ENCODE measurements at places on chromosomes 2 and 18.

- no peak for DNase-seq
Measured at GRCh38 chr2:180743401-180743800, 237.0 kb upstream of the UBE2E3 start.

GRCh38 chr18:34848156-34848555, 138.1 kb downstream of the DTNA start:
- DNase-seq = no peak

DNA sequence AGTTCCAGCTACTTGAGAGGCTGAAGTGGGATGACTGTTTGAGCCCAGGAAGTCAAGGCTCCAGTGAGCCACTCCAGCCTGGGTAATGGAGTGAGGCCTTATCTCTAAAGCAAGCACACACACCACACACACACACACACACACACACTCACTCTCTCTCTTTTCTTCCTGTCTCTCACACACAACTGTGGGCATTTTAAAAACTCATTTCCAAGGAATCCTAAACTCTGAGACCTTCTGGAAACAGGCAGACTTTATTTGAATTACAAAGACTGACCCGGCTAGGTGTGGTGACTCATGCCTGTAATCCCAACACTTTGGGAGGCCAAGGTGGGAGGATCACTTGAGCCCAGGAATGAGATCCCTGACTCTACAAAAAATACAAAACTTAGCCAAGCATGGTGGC, 21.3 kb downstream of the WDSUB1 start:
- no peak for DNase-seq

DNA sequence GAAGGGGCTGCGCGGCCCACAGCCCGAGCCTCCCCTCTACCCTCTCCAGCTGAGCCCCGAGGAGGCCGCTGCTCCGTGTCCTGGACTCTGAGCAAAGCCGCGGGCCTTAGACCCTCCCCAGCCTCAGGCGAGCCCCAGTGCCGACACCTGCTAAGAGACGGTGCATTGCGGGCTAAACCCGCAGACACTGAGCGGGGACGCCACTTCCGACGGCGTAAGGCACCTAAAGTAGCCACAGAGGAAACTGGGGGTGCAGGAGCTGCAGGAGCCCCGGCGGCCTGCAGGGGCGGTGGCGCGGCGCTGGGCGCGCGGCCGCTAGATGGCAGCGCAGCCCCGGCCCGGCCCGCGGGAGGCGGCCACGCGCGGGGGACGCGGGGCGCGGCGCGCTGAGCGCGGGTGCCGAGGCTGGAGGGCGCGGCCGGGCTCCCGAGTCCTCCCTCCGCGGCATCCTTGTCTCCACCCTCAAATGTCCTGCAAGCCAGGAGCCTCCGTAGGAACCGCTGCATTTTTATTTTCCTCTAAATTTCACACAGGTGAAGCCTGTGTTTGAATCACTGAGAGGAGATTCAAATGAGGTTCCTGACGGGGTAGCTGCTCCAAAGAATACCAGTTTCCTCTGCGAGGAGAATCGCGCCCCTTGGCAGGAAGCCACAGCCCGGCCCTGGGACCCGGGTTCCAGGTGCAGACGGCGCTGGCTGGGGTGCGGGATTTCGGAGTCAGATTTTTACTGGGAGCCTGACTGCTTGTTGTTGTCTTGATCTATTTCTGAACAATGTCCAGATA, 650.5 kb downstream of the GALR1 start:
- DNase-seq = peak; percentile 31

GRCh38 chr2:8525236-8525581, 156.6 kb upstream of the ID2 start:
- no peak for DNase-seq

- DNase-seq = no peak
Measured at GRCh38 chr2:143635302-143635701, 506.1 kb downstream of the ARHGAP15 start.

DNA sequence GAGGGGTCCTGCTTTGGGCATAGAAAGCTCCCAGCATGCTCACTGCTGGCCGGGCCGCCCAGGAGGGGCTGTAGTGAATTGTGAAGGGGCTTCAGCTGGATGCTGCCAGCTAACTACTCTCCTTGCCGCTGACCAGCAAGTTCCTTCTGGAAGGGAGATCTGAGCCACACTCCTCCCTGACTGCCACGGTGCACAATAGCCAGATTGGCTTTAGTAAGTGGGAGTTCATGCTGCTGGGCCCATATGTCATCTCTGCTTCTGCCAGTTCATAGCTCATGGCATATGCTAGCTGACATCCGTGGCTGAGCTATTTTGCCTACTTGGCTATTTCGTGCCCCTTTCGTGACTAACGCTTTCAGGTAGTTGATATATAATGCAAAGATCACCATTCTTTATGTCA, 51.6 kb upstream of the ROCK2 start:
- no peak for DNase-seq

DNA sequence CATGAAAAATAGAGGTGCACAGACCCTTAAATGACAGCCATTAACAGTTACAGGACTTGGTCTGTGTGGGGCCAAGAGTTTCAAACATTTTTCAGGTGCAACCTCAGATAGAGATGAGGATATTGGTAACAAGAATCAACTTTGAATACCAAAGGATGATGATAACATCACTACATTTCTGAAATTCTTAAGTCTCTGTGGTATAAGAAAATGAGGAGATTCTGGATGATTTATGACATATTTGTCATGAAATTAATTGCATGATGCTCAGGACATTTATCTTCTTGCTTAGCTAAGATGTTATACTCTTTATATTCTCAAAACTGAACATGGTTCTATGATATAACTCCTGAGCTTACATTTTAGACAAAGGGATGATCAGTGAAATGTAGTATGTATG, 471.8 kb upstream of the CWC22 start:
- no peak for DNase-seq

DNA sequence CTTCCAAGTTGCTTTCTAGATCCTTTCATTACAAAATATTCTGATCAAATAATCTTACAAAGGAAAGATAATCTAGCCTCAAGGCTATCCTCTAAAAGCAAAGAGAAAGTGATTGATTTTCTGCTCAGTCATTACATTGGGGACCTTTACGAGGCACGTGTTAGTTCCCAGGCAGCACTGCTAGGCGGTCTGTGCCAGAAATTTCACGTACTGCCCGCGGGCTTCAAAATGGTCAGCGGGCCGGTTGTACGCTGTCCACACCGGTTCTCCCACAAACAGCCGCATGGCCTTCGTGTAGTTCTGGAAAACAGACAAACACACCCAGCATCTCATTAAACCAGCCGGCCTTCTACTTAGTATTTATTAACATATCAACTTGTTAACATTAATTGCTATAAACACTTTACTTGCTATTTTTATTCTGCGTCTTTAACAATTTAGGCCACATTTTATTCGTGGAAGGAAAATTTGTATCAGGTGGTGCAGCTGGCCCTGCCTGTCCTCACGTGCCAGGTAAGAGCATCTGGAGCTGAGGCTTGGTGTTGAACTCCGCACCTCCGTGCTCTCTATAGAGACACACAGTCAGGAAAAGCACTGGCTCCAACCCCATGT, 20.4 kb downstream of the ADI1 start:
- no peak for DNase-seq

DNA sequence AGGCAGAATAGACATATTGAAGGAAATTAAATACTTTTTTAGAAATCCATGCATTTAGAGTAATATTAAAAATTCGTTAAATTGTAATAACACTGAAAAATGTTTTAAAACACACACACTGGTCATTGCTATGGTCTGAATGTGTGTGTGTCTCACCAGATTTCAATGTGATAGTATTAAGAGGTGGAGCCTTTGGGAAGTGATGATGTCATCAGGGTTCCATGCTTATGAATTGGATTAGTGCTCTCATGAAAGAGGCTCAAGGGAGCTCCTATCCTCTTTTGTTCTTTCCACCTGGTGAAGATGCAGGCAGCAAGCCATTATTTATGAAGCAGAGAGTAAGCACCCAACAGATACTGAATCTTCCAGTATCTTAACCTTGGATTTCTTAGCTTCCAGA, 441.8 kb downstream of the CDH2 start:
- DNase-seq = no peak

- no peak for DNase-seq
Measured at GRCh38 chr2:241966647-241967466, 97.3 kb downstream of the RTP5 start.

DNA sequence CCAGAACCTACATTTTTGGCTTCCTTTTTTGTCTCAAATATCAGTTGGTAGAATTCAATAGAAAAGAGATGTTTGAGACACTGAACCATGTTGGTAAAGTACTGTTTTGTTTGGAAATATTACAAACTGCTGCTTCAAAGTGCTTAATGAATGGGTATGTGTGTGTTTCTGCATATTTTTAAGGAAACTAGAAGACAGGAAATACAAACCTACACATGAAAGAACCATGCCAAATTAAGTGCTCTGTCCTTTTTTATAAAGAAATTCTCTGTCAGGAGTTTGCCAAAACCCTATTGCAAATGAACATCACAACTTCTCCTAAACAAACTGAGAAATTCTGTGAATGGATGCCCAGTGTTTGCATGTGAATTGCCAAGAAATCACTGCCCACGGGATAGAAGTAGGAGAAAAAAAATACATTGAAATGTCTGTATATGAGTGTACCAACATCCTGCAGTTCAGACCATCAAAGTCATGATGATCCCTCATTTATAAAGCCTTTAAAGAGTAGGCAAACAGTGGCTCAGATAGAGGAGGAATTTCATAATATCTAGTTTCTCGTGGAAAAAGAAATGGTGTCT, 69.6 kb upstream of the RND3 start:
- DNase-seq = no peak

DNA sequence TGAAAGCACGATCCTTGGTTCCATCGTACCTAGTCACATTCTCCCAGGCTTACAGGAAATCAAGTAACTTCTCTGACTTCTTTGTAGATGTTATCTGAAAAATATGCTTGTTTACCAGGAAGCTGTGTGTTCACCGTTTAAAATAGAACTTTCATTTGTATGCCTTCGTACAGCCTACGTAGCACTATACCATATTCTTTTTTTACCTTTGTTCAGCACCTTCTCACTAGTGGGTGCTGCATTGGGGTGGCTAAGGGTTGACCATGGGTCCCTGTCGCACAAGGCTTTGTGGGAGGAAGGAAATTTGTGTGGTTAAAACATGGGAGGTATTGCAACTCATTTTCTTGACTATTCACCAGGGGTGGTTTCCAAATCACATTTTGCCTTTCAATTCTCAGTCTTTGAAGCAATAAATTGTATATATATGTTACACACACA, 16.6 kb downstream of the MALT1 start:
- no peak for DNase-seq

- no peak for DNase-seq
Measured at GRCh38 chr2:236786751-236787150, 217.1 kb downstream of the ACKR3 start.

GRCh38 chr18:12038082-12038638, 55.5 kb upstream of the ANKRD62 start:
- no peak for DNase-seq

DNA sequence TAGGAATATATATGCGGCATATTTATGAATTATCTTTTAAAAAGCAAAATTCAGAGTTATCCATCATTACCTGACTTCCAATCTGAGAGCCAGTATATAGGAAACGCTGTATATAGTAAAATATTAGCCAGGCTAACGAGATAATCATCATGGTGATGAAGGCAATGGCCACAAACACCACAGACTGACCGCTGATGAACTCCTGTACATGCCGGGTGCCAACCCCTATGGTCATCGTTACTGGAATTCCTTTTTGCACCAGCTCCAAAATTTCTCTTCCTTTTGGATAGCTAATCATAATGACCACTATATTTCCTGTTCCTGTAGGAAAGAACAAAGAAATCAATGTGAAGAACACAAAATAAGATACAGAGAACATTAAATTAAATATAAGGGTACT, 13.6 kb downstream of the RNF149 start:
- no peak for DNase-seq

Measured in activated CD8-positive, alpha-beta memory T cell treated with anti-CD3 and anti-CD28 coated beads for 1 hour (primary cell).